ENCODE measurements at places on chromosomes 16 and 17.

DNA sequence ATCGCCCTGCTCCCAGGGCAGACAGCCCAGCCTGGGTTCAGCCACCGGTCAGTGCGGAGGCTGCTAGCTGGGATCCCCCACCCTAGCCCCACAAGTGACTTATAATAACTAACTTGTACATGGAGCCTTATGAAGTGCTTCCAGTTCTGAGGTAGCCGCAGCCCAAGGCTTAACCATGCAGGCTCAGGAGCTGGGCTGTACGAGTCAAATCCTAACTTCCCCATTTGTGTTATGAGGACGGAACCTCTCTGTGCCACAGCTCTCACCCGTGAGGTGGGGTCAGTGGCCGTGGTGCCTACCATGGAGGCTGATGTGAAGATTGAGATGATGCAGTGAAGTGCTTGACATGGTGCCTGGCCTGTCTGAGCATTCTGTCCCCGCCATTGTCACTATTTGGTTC lies 27.8 kb upstream of the GOSR2 start:
- no peak for DNase-seq

DNA sequence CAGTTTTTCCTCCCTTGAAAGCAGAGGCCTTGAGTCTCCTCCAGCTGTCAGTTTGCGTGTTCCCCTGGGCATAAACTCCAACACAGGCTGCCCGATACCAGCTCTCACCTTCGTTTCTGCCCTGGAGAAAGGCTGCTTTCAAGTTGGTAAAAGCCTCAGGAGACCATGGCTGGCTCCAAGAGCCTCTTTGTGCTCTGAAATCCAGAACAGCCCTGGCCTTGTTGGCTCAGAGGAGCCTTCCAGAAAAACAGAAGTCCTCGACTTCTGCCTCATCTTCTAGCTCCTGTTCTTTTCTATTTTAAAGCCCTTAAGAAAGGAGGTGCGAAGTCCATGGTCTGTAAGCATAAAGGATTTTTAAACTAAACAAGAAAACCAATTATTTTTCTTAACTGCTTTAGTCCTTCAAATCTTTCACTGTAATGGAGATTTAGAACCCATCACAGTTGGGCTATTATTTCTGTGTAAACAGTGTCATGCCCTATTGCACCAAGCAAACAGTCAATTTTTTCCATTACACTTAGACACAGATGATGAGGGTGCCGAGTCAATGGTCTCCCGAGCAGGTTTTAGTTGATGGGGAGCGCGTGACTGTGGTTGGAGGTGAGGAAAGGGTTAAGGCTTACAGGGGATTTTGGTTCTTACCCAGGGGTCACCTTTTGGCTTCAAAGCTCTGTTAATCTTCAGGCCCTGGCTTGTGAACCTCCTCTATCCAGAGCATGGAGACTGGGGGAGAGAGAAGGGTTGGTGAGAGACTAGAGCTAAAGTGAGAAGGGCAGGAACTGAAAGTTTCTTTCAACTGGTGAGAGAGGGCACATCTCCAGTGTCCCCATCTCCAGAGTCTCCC lies 212.8 kb downstream of the MSI2 start:
- DNase-seq, result no peak

DNA sequence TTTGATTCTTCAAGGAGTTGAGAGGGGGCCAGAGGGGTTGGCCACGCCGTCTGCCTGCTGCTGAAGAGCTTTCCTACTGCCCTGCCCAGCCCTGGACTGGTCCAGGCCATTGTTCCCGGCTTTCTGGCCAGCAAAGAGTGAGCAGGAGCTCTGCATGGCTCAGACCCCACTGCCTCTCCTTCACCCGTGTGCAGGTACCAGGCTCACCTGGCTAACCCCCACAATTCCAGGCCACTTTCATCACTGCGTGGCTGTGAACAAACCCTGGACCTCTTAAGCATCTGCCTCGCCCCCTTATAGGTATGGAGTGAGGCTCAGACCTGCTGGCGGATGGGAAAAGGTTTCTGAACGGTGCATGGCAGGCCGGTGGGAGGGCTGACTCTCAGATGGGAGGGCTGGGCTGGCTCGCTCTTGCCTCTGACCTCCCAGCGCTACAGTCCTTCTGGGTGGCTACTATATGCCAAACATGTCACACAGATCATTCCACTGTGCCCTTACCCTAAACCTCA lies 8.9 kb downstream of the ZNF319 start:
- DNase-seq, result no peak

DNA sequence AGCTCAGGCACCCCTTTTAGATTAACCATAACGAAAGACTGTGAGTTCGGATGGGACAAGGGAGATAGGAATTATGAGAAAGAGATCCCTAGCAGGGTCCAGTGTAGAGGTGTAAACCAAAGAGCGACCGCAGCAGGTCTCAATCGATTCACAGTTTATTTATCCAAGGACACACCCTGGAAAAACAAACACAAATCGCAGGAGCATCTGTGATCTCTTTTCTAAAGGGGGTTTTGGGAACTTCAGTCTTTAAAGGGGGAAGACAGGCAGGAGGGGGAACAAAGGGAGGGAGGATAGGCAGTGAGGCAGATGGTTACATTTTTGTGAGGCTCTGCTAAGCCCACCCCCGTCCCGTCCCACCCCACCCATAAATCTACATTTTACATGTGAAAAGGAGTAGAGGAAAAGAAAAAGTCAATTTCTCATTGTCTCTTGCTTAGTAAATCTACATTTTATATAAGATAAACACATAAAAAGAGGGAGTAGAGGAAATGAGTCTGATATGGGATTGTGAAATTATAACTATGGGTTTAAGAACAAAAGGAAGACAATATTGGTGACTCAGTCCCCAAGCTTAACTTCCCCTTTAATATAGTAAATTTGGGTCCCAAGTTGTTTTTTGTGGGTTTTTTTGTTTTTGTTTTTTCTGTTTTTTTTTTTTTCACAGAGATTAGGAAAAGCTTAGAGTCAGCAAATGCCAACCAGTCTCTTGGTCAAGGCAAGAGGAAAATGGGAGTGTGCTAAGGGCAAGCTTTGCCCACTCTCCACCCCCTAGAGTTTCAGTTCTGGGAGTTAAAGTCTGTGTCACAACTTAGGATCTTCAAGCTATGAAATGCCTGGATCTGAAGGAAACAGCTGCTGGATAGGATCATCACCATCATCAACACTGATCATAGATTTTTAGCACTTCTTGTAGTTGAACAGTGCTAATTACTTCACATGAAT lies 160.9 kb upstream of the CDH5 start:
- DNase-seq, result no peak

DNA sequence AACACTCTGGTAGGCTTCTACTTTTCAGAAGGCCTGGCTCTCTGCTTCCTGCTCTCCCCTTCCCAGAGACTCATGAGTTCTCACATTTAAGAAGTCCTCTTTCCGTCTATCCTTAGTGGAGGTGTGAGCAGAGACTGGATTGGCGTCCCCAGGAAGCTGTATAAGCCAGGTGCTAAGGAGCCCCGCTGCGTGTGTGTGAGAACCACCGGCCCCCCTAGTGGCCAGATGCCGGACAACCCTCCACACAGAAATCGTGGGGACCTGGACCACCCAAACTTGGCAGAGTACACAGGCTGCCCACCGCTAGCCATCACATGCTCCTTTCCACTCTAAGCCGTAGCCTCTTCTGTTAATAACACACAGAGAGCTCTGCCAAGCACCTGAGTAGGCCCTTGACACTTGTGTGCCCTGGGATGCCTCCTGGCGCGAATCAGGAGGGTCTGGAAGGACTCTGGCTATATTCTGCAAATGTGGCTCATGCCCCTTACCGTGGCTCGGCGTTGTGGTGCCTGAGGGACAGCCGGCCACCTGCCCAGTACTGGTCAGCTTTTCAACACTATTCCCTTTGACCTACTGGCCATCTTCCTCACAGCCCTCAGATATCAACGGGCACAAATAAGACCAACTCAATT lies 13.9 kb downstream of the CYB5D2 start:
- DNase-seq, result no peak

- no peak for DNase-seq
These were observed 15.2 kb upstream of the RPL13 start for GRCh38 chr16:89545044-89545830.

GRCh38 chr17:79843816-79844800 lies 4.9 kb upstream of the CBX4 start:
- DNase-seq, result no peak

DNA sequence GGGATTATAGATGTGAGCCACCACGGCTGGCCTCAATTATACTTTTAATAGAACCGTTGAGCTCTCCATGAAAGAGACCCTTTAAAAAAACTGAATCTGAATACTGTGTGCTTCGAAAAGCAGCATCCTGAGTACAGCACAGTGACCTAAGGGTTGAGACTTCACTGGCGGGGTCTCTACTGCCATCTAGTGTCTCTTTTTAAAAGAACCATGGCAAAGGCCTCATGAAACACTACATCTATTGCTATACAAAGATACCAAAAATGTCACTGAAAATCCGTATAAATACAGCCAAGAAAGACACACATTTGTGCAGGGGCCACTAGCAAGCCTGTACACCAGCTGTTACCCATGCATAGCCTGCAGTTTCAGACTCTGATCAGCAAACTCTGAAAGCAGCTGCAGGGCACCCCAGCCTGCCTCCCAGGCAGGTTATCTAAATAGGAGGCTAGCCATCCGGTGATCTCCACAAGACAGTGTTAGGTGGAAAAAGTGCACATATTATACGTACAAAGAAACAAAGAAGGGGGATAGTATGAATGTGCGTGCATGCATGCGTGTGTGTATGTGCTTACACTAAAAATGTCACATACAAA lies 35.3 kb downstream of the NPLOC4 start:
- peak; percentile 7 for DNase-seq

GRCh38 chr16:1561266-1561665 lies 27.8 kb downstream of the TMEM204 start:
- no peak for DNase-seq

- DNase-seq, result no peak
These were observed 418 bp downstream of the SOCS3 start for GRCh38 chr17:78359321-78359996.

- DNase-seq, result no peak
These were observed 19.8 kb upstream of the MARCHF10 start for GRCh38 chr17:62827746-62828485.

GRCh38 chr17:79781012-79781650 lies 3.2 kb downstream of the CBX2 start:
- no peak for DNase-seq

DNA sequence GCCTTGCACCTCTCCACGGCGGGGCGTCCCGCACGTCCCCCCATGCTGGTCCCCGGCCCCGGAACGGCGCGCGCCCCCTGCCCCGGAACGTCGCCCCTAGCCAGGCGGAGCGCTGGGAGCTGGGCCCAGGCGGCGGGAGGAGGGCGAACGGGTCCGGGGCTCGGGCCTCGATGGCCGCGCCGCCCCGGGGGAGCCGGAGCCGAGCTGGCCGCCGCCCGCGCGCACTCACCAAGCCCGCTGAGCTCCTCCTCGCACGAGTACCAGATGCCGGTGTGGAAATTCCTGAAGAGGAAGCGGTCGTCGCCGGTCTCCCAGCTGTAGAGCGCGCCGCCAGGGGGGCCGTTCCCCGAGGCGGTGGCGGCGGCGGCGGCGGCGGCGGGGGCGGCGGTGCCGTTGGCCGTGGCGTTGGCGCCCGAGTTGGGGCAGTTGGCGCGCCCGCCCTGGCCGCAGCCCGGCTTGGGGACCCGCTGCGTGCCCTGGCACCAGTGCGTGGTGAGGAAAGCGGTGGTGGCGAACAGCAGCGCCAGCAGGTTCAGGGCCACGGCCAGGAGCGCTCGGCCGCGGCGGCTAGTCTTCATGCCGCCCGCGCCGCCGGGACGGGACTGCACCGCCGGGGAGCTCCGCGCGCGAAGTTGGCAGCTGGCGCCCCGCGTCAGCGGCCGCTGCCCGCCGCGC lies 530 bp downstream of the GSG1L start:
- DNase-seq, result no peak

DNA sequence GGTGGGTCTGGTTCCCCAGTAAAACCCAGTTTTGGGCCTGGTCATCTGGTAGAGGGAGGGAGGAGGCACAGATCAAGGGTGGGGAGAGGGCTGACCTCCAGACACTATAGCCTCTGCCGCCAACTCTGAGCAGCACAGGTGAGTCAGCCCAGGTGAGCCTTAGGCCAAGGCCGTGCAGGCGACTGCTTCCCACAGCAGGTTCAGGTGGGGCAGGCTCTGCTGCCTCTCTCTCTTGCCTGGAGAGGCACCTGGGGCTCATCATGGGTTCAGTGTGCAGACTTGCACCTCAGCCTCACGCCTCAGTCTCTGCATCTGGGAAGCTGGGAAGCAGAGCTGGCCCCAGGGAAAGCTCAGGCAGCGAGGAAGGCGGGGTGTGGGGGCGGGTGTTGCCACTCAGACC lies 37.8 kb upstream of the IL34 start:
- DNase-seq, result no peak

- no peak for DNase-seq
These were observed 42.6 kb upstream of the ERN1 start for GRCh38 chr17:64172510-64172909.

GRCh38 chr17:39115135-39115534 lies 36.3 kb downstream of the PLXDC1 start:
- no peak for DNase-seq

DNA sequence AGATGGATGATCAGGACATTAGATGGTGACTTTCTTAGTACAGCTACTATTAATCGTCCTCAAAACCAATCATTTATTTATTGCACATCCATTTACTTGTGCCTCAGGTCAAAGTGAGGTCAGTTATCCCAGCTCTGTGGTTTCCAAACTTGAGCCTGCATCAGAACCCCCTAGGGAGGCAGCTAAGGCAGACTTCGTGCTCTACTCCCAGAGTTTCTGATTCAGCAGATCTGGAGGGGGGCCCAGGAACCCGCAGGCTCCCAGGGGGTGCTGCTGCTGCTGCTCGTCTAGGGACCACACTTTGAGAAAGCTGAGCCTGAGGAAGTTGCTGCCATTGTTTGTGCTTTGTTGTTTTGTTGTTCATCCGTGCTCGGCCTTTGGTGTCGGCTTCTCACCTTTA lies 44.0 kb upstream of the CLEC18B start:
- DNase-seq, result no peak

DNA sequence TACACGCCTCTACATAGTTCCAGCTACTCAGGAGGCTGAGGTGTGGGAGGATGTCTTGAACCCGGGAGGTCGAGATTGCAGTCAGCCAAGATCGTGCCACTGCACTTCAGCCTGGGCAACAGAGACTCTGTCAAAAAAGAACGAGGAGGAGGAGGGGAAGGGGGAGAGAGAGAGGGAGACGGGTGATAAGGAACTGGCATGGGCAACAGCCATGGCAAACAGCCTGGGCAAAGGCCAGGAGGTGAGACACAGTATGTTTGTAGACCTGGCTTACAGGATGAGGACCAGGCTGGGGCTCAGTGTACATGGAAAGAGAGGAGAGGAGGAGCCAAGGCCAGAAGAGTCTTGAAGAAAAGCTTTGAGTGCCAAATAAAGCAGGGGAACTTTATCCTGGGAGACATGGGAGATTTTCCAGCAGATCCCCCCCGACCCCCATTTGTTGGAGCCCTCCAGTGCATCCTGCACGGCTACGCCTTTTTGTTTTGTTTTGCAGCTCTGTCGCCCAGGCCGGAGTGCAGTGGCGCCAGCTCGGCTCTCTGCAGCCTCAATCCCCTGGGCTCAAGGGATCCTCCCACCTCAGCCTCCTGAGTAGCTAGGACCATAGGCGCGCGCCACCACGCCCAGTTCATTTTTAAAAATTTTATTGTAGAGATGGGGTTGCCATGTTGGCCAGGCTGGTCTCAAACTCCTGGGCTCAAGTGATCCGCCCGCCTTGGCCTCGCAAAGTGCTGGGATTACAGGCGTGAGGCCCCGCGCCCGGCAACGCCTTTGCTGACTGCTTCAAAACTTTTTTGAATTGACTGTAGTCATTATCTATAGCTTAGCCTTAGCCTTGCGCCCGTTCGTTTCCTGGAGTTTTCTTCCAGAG lies 1.3 kb upstream of the ALKBH5 start:
- no peak for DNase-seq

All from activated CD4-positive, CD25-positive, alpha-beta regulatory T cell (primary cell).